Calu3 (cell line): ENCODE measurements at places on chromosomes 4 and X. TPM values are rescaled to one million over a fixed set of nuclear protein-coding genes. Genes with fewer than 3 reads are reported as not detected.

Gene RASL11B
- 0.42 and 0.64 TPM in 2 replicates for total RNA-seq

Gene CFAP47
- total RNA-seq, result 0.21 and 1.0 TPM in 2 replicates

Gene WWC2
- 38.7 and 39.0 TPM in 2 replicates for total RNA-seq

Gene ARSJ
- 12.5 and 13.3 TPM in 2 replicates for total RNA-seq

GRCh38 chr4:164116286-164116685 is 621.8 kb downstream of the TMA16 start:
- DNase-seq, result no peak
- H3K4me3 ChIP-seq, result no peak overlapping the region
- H3K27me3 ChIP-seq, result no peaks in the 10 kb centered on the region
- H3K36me3 ChIP-seq, result no peaks in the 10 kb centered on the region
- no peaks in the 10 kb centered on the region for H3K4me1 ChIP-seq

GRCh38 chr4:183263787-183264386 is 56.2 kb downstream of the CLDN22 start:
- no peak for DNase-seq
- no peaks in the 10 kb centered on the region for H3K27me3 ChIP-seq
- H3K4me1 ChIP-seq, result peaks cover 23% of the 10 kb centered on the region
- H3K36me3 ChIP-seq, result peaks cover 19% of the 10 kb centered on the region

- no peak overlapping the region for H3K4me3 ChIP-seq
- H3K4me1 ChIP-seq, result peaks cover 14% of the 10 kb centered on the region
- DNase-seq, result no peak
- H3K36me3 ChIP-seq, result peaks cover 40% of the 10 kb centered on the region
- no peaks in the 10 kb centered on the region for H3K27me3 ChIP-seq
- H3K27ac ChIP-seq, result peak overlapping the region; percentile 51
Measured at GRCh38 chrX:154525606-154526490, 9.8 kb upstream of the FAM3A start.

GRCh38 chr4:140346136-140346535 is 27.3 kb upstream of the SCOC start:
- no peaks in the 10 kb centered on the region for H3K27me3 ChIP-seq
- peaks cover 24% of the 10 kb centered on the region for H3K36me3 ChIP-seq
- peaks cover 41% of the 10 kb centered on the region for H3K4me1 ChIP-seq
- H3K4me3 ChIP-seq, result peak overlapping the region; percentile 65
- no peak overlapping the region for H3K27ac ChIP-seq
- DNase-seq, result no peak

DNA sequence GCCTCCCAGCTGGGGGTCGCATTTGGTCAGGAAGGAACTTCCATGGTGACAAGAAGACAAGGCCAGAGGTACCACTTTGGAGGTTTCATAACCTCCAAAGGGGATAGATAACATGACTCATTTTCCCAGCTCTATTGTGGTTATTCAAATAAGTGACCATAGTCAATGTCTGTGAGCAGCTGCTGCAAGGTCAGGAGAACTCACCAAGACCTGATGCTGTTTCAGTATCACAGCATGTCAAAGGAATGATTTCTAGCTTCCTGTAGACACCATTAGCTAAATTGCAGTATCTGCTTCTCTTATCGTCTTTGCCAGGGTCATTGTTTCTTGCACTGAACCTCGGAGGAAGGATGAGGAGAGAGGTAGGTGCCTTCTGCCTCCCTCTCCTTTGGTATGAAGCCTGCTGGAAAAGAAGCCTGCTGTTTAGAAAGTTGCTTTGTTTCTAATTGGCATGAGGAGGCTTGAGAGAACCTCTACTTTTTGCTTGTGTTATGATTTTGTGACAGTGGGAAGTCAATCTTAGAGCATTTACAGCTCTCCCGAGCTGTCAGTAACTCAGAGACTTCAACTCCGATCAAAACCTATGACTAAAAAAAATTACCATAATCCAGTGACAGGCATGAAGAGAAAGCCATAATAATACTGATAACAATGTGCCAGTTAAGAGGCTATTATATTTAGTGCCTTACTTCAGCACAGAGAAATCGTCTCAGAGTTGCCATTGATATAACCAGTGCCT is 38.0 kb upstream of the GATB start:
- no peaks in the 10 kb centered on the region for H3K4me1 ChIP-seq
- no peaks in the 10 kb centered on the region for H3K36me3 ChIP-seq
- H3K27ac ChIP-seq, result no peak overlapping the region
